ENCODE measurements at places on chromosomes 3 and 15. TPM values are rescaled to one million over a fixed set of nuclear protein-coding genes. Genes with fewer than 3 reads are reported as not detected.

- DNase-seq: no peak
These were observed 116.2 kb upstream of the HACD2 start for GRCh38 chr3:123700791-123701722.

DNA sequence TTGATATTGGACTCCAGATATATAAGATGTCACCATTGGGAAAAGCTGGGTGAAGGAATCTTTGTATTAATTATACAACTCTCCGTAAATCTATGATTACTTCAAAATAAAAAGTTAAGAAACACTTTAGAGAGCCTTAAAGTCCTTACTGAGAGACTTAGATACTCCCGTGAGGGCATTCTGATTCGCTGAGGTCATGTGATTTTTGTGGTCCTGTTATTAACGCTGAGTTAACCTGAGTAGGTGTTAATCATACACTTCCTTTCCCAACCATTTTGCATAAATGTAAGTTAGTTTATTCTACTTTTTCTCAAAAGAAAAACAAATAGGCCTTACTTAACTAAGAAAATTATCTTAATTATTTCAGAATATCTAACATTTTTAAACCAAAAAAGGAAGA, 67.1 kb upstream of the LMOD3 start:
- DNase-seq: no peak

- no peak for DNase-seq
These were observed 73.1 kb downstream of the OXSM start for GRCh38 chr3:25863011-25863415.

The ATRIP gene
- total RNA-seq: 20.2 TPM

- no peak for DNase-seq
These were observed 252.6 kb upstream of the CFAP20DC start for GRCh38 chr3:59302442-59302841.

The SUSD5 gene
- total RNA-seq: 3.3 TPM

The RFX7 gene
- 41.9 TPM for total RNA-seq

DNA sequence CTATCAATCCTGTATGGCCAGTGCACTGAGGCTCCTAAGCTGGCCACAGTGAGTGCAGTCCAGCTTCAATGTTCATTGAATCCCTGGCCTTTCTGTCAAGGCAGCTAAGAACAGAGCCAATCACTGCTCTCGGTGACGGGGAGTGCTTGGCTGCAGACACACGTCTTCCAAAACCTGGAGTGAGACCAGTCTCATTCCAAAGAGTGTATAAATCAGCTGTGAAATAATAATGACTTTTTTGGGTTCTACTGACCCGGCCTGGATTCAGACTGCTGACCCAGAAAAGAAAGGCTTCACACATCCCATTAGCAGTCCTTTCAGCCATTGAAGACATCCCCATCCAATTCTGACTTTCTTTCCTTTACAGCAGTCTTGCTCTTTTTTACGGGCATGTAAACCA, 665.5 kb downstream of the GBE1 start:
- no peak for DNase-seq

DNA sequence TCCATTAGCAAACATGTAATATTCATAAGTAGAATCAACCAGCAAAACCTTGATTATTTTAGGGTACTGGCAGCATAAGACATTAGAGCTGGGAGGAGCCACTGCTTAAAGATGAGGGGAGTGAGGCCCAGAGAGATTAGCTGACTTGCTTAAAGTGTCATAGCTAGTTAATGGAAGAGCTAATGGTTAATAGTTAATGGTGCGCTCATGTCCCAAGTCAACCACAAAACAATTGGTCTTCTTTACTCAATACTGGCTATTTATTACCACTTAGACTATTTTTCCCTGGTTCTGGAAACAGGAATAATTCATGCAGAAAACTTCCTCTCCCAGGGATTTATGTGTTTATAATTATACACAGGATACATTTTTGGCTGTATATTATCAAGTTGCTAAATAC, 33.1 kb downstream of the EIF4E3 start:
- no peak for DNase-seq

GRCh38 chr15:99454941-99455788, 110.6 kb upstream of the MEF2A start:
- DNase-seq: no peak

- DNase-seq: no peak
These were observed 3.7 kb upstream of the CNTN4 start for GRCh38 chr3:2094941-2095340.

GRCh38 chr3:123028233-123028828, 768 bp upstream of the SEMA5B start:
- no peak for DNase-seq

The RTP3 gene
- not detected for total RNA-seq

DNA sequence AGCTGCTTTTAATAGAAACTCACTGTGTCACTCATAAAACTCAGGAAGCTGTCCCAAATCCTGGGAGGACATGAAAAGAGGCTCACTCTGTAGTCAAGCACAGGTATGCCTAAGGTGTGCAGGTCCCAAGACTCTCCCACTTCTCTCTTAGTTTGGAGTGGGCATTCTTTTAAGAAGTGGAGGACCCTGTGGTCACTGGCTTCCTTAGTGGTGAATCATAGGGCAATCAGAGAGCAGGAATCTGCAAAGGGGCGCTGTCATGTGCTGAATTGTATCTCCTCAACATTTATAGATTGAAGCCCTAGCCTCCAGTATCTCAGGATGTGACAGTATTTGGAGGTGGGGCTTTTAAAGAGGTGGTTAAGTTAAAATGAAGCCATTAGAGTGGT, 47.2 kb upstream of the ZBTB38 start:
- DNase-seq: no peak

The SMCO1 gene
- not detected for total RNA-seq

- no peak for DNase-seq
These were observed 5.7 kb downstream of the FURIN start for GRCh38 chr15:90873998-90874605.

- no peak for DNase-seq
These were observed 53.9 kb downstream of the ROPN1B start for GRCh38 chr3:126022741-126023359.

DNA sequence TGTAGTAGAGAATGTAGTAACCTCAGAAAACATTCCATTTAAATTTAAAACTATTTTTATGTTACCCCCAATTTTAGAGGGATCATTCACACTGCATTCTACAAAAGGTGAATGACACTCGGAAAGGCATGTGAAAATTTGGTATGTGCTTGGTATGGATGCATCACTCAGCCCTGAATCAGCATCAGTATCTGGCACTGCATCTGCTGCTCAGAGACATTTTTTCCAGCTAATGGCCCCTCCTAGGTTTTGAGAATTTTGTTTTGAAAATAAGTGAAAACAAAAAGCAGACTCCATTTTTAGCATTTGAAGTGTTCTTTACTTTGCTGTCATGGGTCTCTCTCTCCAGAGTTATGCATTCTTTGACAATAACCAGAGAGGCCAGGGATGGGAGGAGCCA, 15.6 kb upstream of the WWTR1 start:
- no peak for DNase-seq

DNA sequence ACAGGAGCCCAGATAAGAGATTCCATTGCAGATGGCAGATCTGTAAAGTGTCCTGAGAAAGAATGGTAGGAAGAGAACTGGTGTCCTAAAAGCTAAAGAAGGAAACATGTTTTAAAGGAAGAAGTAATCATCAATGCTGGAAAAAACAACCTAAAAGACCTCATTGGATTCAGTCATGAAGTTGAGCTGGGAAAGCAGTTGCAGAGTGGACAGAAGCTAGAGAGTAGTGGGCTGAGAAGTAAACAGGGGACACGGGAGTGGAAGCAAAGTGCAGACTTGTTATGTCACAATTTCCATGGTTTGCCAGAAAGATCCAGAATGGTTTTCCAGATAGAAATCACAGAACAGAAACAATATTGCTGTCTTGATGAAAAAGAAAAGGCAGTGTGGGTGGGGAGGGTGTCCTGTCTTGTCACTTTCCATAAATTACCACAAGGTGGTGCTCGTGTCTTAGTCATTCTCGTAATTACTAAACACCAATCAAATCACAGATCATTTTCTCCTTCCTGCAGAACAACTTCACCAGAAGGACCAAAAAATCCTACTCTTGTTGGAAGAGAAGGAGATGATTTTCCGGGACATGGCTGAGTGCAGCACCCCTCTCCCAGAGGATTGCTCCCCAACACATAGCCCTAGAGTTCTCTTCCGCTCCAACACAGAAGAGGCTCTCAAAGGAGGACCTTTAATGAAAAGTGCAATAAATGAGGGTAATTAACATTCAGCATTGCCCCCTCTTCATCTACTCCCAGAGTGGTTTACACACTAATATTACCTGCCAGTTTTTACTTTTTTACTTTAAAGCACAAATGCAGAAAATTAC, 64.5 kb downstream of the KLHL25 start:
- no peak for DNase-seq

GRCh38 chr15:100723315-100723801, 121.0 kb downstream of the ASB7 start:
- no peak for DNase-seq

GRCh38 chr3:122893754-122894668, 99.1 kb downstream of the SLC49A4 start:
- no peak for DNase-seq

The EIF1B gene
- 115 TPM for total RNA-seq

The STRA6 gene
- 7.6 TPM for total RNA-seq

The BUB1B gene
- total RNA-seq: 144 TPM
